ENCODE measurements at places on chromosomes 5 and 9.

DNA sequence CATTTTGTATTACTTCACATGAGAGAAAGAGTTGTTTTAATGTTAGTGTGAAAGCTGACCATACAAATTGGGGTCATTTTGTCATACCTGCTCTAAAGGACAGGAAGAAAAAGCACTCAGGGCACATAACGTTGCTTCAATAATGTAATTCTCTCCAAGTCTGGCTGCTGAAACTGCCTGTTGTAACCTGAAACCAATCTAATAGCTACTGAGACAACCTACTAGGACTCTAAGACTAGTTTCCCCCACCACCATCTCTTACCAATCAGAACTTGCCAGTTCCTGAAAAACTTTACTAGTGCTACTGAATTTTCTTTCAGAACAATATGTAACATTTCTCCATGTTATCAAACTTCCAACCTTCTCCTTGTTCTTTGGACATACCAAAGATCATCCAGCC is 374.7 kb downstream of the PTPRD start:
- DNase-seq: no peak

DNA sequence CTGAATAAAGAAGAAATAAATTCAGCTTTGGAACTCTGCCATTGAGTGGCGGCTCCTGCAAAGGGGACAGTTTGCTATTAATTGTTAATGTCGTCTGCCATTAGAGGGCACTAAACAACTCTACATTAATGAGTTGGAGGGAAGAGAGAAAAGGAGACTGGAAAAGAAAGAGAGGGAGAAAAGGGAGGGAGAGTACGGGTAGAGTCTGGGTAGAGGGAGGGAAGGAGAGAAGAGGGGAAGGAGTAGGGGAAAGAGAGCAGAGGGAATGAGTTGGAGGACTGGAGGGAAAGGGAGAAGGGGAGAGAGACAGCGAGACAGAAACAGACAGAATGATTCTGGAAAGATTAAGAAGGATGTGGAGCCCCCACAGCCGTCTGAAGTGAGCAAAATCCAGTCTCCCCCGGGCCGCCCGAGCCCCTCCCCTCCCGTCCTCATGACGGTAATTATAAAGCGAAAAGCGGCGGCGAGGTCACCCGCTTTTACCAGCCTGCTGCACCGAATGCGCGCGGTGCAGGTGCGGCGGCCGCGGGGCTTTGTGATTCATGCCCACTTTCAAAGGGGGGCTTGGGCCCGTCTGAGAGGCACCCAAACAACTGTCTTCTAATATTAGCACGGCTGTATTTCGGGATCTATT is 1.9 kb upstream of the FST start:
- no peak for DNase-seq

GRCh38 chr9:8694983-8695588 is 895.5 kb upstream of the DMAC1 start:
- no peak for DNase-seq

- no peak for DNase-seq
Observed at GRCh38 chr5:88188458-88189132, 80.0 kb downstream of the TMEM161B start.

DNA sequence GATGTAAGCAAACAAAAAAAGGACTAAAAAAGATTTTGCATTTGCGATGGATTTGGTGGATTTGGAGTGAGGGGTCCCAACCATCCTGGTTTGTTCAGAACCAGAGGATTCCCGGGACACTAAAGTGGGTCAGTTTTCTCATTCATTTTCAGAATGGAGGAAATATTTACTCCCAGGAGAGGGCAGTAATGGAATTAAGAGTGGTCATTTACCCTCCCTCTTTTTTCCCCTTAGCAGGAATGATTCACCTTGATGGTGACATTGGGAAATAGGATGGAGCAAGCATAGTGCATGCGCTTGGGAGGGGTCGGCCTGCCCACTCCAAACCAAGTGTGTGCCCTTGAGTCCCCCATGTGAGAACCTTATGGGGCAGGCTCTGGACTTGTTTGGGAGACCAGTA is 164.2 kb upstream of the PUM3 start:
- DNase-seq: no peak

DNA sequence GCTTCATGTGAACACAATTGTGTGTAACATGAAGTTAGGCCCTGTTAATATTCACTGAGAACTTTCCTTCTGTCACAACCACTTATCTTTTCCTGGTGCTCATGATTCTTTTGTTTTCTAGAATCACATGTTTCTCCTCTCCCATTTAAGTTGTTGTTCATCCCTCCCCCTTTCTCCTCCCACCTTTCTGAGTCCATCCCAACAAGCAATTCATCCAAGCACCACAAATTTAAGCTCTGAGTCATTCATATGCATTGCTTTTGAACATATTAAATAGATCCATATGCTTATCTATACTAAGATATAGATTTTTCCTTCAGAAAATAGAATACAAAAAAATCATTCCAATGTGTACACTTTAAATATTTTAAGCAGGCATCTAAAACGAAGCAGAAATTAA is 75.2 kb upstream of the NFIB start:
- no peak for DNase-seq

- DNase-seq: no peak
Observed at GRCh38 chr9:128846680-128847030, 17.1 kb upstream of the SPOUT1 start.

GRCh38 chr5:128357226-128357625 is 180.8 kb downstream of the FBN2 start:
- DNase-seq: no peak

GRCh38 chr5:107518190-107518589 is 152.5 kb downstream of the EFNA5 start:
- no peak for DNase-seq

GRCh38 chr5:111384220-111384619 is 128.1 kb downstream of the STARD4 start:
- DNase-seq: no peak

DNA sequence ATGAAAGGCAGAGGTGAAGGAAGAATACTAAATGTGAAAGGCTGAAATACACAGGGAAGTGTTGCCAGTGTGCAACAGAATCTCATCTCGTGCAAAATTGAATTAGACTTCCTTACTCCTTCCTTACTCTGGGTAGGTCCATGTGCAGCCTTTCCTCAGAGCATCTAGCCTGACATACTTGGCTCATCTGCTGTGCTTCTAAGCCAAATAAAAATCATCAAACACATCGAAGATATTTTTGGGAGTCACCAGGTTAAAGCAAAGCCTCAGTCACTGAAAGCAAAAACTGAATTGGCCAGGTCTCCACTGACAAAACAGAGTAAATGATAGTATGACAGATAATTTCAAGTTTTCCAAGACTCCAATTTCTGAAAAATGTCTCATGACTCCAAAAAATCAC is 19.3 kb downstream of the STARD4 start:
- no peak for DNase-seq

- no peak for DNase-seq
Observed at GRCh38 chr9:100282388-100282719, 70.4 kb downstream of the TEX10 start.

- DNase-seq: no peak
Observed at GRCh38 chr5:34475249-34475966, 180.7 kb upstream of the RAI14 start.

- DNase-seq: no peak
Observed at GRCh38 chr9:91994422-91994821, 44.4 kb upstream of the ROR2 start.

- no peak for DNase-seq
Observed at GRCh38 chr5:120098426-120098825, 365.7 kb upstream of the PRR16 start.

DNA sequence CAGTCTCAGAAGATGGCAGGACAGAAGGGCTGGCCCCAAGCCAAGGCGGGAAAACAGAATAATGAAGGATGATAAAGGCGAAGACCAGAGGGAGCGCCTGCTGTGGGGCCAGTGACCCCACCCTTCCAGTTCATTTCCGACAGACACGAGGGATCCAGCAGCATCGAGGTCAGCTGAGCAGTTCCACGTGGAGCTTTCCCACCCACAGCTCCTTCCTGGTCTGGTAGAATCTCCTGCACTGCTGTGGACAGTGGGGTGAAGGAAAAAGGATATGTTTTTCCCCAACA is 265.9 kb upstream of the VLDLR start:
- DNase-seq: no peak

GRCh38 chr9:108800632-108801099 is 55.1 kb downstream of the ACTL7B start:
- DNase-seq: no peak

GRCh38 chr9:27467486-27467885 is 56.6 kb upstream of the IFNK start:
- no peak for DNase-seq

GRCh38 chr9:90925581-90926257 is 124.1 kb downstream of the SYK start:
- DNase-seq: no peak

GRCh38 chr5:175822225-175822624 is 49.2 kb upstream of the CPLX2 start:
- peak; percentile 7 for DNase-seq
